ENCODE measurements at places on chromosomes 6 and 20. TPM values are rescaled to one million over a fixed set of nuclear protein-coding genes. Genes with fewer than 3 reads are reported as not detected.

- H3K27ac ChIP-seq: no peak overlapping the region
- no peaks in the 10 kb centered on the region for H3K27me3 ChIP-seq
- no peak overlapping the region for H3K4me3 ChIP-seq
- no peaks in the 10 kb centered on the region for H3K4me1 ChIP-seq
- no peaks in the 10 kb centered on the region for H3K36me3 ChIP-seq
- no peak for DNase-seq
Observed at GRCh38 chr20:22629447-22629846, 45.1 kb upstream of the FOXA2 start.

DNA sequence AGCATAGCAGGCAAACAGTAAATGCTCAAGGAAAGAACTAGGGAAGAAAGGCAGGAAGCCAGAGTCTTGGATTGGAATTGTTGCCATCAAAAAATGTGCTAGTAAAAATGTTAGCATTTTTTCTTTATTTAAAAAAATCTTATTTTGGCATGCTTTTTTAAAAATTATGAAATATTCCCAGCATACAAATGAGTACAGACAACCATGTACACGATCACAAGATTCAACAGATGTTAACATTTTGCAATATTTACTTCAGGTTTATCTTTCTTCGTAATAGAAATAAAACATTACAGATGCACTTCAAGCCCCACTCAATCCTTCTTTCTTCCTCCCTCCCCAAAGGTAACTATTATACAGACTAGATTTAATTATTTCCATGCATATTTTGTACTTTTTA, 27.4 kb upstream of the NOP56 start:
- no peak for DNase-seq
- no peaks in the 10 kb centered on the region for H3K4me1 ChIP-seq
- H3K4me3 ChIP-seq: no peak overlapping the region

DNA sequence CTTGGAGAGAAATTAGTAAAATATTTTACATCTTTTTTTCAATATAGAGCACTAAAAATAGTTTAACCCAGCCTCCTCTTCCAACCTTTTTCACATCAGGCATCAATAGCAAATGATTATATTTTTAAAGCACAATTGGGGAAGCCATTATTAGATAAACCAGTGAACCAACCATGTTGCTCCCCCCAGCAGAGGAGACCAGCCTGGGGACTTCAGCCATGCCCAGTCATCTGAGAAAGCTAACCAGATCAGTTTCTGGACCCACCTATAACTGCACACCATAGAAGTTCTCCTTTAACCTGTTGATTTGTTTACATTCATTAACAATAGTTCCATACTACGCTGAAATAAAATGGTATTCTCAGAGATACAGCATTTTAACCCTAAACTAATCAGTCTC, 13.8 kb upstream of the SDHAF4 start:
- no peak overlapping the region for H3K4me3 ChIP-seq
- H3K4me1 ChIP-seq: no peaks in the 10 kb centered on the region
- no peaks in the 10 kb centered on the region for H3K27me3 ChIP-seq
- no peak for DNase-seq

Gene SLC22A1
- total RNA-seq: not detected

Gene ENPP4
- 24.5 TPM for total RNA-seq
